ENCODE measurements at places on chromosomes 6 and 20. TPM values are rescaled to one million over a fixed set of nuclear protein-coding genes. Genes with fewer than 3 reads are reported as not detected.

- no peak for DNase-seq
Measured at GRCh38 chr20:60283281-60283680, 325.1 kb downstream of the CDH26 start.

Gene GPR6
- total RNA-seq: not detected

DNA sequence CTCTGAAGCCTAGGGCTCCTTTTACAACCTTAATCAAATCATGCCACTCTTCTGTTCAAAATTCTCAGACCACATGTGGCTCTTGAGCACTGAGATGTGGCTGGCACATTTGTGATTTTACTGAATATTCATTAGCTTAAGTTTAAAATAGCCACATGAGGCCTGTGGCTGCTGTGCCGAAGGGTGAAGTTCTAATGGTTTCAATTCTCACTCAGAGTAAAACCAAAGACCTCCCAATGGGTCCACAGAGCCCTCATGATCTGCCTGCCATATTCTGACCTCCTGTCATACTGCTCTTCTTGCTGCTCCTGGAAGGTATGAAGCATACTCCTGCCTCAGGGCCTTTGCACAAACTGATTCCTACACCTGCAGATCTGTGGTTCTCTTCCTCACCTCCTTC is 7.8 kb upstream of the CST3 start:
- no peak for DNase-seq

DNA sequence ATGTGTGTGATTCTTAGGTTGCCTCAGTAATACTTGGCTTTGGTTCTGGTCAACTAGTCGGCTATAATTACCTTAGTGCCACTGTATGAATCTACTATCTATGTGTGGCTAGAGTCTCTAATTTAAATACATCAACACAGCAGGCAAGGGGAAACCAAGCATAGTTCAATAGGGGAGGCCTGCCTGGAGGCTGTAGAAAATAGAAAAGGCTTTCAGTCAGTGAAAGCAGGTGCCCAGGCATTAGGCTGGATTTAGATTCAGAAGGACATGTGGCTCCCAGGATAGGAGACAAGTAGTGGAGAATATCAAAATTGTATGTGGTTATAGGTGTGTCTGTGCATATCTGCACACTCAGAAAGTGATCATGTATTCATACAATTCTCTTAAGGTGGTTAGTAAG is 115.1 kb upstream of the LAMP5 start:
- DNase-seq: no peak

Gene PRDM13
- total RNA-seq: not detected

DNA sequence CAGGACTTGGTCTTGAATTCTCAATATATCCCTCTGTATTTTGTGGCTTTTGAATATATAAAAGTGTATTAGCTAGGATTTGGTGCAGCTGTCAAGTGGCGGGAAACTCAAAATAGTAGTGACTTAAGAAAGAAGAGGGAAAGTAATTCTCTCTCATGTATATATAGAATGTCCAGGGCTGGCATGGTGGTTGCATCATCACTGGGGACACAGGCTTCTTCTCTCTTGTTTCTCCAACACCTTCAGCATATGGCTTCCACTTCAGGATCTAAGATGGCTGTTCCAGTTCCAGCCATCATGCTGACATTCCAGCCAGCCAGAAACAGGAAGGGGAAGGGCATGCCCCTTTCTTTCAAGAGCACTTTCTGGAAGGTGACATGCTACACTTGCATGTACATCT is 11.8 kb upstream of the GPR6 start:
- DNase-seq: no peak

Gene TAAR2
- total RNA-seq: not detected

GRCh38 chr20:57080796-57081195 is 185.6 kb downstream of the BMP7 start:
- no peak for DNase-seq

DNA sequence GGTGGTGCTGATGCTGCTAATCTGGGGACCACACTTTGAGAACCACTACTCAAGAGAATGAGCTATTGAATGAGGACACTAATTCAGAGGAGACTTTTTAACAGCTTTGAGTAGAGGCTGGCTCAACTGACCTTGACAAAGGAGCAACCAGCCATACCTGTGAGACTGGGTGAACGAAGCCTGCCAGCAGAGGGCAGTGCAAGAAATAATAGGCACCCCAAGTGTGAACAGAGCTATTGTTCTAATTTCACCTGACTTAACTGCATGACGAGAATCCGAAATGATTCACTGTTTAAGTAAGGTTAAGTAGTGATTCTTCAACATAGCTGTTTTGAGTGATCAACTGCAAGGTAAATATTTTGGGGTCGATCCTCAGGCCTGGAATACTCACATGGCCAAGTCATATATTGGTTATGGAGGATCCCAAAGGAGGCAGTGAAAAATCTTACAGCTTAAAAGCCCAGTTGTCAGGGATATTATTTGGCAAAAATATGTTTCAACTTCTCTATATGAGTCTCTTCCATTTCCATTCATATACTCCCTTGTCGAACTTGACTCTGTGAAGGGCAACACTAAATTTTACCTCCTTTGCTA is 550.5 kb upstream of the MARCKS start:
- DNase-seq: peak; percentile 27

DNA sequence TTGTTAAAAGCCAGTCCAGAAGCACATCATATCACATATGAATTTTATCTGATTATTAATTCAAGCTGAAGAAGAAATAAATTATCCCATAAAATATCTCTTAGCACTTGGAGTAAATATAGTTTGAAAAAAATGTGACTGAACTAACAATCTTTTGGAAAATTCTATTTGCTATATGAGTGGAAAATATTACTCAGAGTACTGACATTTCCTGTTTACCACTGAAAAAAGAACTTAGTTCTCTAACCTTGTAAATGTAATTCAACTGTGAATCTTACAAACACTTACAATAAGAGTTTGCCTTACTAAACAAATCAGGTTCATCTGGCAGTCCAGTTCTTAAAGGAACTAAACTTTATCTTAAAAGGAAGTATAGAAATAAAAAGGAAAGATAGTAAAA is 44.2 kb downstream of the MOXD1 start:
- DNase-seq: no peak

DNA sequence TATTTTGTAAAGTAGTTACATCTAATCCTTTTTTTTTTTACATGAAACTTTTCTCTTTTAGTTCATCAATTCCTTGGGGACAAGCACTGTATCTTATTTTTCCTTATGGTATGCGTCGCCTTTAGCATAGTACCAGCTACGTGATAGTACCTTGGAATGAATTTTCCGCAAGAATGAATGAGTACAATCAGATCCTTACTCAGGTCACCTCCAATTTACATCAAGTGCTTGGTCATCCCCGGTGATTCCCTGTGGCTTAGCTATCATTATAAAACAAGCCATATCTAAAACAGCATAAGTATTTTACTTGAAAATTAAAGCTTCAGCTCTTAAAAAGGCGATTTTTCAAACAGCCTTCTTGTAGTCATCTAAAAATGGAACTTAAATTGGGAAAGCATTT is 680.4 kb upstream of the MAP3K7 start:
- DNase-seq: no peak

DNA sequence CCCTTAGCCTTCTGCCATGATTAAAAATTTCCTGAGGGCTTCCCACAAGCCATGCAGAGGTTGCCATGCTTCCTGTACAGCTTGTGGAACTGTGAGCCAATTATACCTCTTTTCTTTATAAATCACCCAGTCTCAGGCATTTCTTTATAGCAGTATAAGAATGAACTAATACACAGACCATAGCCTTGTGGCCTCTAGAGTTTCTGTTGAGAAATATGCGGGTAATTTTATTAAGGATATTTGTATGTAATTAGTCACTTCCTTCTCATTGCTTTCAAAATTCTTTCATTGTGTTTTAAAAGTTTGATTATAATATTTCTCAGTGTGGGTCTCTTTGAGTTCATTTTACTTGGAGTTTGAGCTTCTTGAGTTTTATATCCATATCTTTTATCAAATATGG is 484.9 kb downstream of the COL12A1 start:
- DNase-seq: no peak

Gene SLC22A23
- 0.81 TPM for total RNA-seq

- no peak for DNase-seq
Measured at GRCh38 chr6:168632694-168633093, 191.7 kb downstream of the SMOC2 start.

Gene XKR7
- under 0.01 TPM for total RNA-seq

Data from hematopoietic multipotent progenitor cell (in vitro differentiated cells).